Naive B cell (primary cell): ENCODE measurements at places on chromosomes 5 and 9.
A peak's percentile ranks its signal among the peaks of the same experiment; 100 is the strongest.

DNA sequence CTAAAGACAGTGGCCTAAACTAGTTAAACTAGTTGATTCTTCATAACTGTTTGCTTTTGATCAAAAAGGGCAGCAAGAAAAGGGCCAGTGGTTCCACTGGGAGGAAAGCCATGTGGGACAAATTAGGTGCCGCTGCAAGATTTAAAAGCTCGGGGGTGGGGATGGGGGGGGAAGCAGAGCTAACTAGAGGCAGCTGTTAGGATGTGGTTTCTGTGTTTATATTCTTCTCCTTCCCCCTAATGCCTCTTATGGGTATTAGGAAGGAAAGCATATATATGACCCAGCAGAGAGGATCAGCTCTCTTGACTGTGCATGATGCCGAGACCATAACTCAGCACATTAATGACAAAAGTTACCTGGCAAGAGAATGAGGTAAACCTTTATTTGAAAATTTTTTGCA, 65.7 kb downstream of the EFNA5 start:
- no peak for DNase-seq

DNA sequence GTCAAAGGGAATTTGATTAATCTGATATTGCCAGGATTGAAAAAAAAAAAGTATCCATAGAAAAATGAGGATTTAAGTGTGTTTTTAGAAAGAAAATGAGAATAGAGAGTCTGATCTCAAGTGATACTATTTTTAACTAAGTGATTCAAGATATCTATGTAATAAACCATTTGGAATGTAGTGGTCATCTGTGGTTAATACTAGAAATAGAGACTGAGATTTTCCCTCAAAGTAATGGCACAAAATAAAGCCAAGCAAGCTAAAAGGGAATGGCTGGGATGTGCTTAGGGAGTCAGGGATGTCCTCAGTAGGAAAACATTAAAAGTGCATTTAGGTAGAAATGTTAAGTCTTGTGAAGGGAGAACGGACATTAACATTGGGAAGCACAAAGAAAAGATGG, 90.6 kb downstream of the FBXO4 start:
- DNase-seq, result no peak

- DNase-seq, result no peak
Observed at GRCh38 chr5:66897356-66897755, 299.2 kb downstream of the CD180 start.

- no peak for DNase-seq
Observed at GRCh38 chr9:81849631-81850259, 78.5 kb upstream of the SPATA31D4 start.

GRCh38 chr9:88746029-88746742, 211.2 kb downstream of the NXNL2 start:
- no peak for DNase-seq

- no peak for DNase-seq
Observed at GRCh38 chr5:90740244-90740799, 181.7 kb downstream of the ADGRV1 start.

- no peak for DNase-seq
Observed at GRCh38 chr9:20770947-20771346, 86.9 kb downstream of the FOCAD start.

DNA sequence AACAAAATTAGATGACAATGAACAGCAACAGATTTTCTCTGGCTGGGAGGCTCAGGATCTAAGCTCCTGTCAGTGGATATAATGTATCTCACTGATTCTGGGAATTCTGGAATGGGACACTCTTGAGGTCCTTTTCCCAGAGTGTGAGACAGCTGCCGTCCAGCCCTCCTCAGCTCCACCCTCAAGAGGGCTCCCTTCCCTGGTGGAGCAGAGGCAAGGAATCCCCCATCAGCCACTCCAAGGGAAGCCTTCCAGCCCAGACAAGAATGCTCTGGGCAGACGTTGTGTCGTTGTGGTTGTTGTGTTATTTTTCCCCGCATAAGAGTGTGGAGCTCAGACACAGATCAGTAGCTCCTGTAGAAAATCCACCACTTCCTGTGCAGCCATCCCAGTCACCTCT, 47.7 kb upstream of the ATP10B start:
- no peak for DNase-seq

- no peak for DNase-seq
Observed at GRCh38 chr5:39113354-39113953, 39.3 kb upstream of the RICTOR start.

GRCh38 chr9:15421532-15421931, 1.1 kb upstream of the SNAPC3 start:
- no peak for DNase-seq

- no peak for DNase-seq
Observed at GRCh38 chr9:19192202-19193028, 38.1 kb upstream of the DENND4C start.

- DNase-seq, result peak; percentile 69
Observed at GRCh38 chr5:143824851-143825720, 13.1 kb downstream of the HMHB1 start.

DNA sequence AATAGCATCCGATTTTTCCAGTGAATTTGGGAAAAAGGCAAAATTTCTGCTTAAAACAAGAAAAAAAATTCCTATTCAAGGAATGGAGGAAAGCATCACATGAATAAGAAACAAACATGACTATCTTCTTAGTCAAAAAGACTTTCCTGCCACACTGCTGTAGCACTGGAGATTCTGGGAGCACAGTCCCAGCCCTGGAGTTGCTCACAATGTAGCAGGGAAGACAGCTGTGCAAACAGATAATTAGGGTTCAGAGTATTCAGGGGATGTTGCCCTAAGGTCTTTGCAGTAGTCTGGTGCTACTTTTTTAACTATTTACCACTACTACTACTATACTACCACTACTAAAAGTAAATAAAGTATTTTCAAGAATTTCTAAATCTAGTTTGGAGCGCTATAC, 86.5 kb downstream of the BNC2 start:
- DNase-seq, result no peak

GRCh38 chr9:136079916-136080246, 15.2 kb downstream of the NACC2 start:
- DNase-seq, result no peak

- no peak for DNase-seq
Observed at GRCh38 chr5:113017881-113018635, 41.5 kb downstream of the DCP2 start.

GRCh38 chr9:129344641-129345495, 166.8 kb upstream of the IER5L start:
- DNase-seq, result no peak

DNA sequence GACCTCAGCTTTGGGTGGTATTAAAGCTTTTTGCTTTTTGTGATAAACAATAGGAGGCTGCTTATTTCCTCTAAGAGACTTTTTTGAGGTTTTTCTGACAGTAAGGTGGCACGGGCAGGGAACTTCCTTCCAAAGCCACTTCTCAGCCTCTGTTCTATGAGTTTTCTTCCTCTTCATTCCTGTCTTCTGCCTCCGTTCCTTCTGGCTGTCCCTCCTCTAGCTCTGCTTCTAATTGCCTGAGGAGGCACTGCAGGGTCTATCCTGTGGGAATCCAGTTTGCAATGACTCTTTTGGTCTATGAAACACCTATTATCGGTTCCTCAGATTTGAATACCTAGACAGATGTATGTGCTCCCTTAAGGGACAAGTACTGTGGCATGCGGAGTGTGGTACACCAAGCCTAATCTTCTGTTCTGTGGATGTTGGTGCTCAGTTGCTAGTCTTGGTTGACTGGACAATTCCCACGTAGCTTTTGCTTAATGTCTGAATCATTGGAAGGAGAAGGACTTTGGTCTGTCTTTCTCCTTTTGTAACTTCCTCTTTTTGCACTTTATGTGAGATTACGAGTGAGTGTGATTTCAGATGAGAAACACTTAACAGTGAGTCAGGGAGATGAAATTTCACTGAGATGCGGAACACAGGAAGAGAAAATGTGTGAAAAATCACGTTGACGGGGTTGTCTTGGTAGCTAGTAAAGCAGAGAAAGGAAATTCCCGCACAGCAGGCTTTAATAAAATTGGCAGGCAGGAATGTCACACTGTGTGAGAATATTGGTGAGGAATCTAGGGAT, 305.2 kb downstream of the EFNA5 start:
- DNase-seq, result no peak

- DNase-seq, result no peak
Observed at GRCh38 chr9:131098391-131099101, 2.2 kb downstream of the AIF1L start.

GRCh38 chr5:178385496-178385890, 152.9 kb upstream of the PHYKPL start:
- DNase-seq, result no peak

GRCh38 chr5:81782811-81783210, 31.9 kb upstream of the SSBP2 start:
- no peak for DNase-seq

- no peak for DNase-seq
Observed at GRCh38 chr5:50593681-50594080, 72.8 kb upstream of the PARP8 start.

GRCh38 chr9:3214741-3215140, 311.1 kb downstream of the RFX3 start:
- DNase-seq, result no peak
